Right forelimb (tissue), 1 donor: ENCODE measurements at places on chromosomes 3 and 15.

GRCh38 chr3:143151004-143151731, 31.6 kb downstream of the CHST2 start:
- DNase-seq: peak; percentile 81

DNA sequence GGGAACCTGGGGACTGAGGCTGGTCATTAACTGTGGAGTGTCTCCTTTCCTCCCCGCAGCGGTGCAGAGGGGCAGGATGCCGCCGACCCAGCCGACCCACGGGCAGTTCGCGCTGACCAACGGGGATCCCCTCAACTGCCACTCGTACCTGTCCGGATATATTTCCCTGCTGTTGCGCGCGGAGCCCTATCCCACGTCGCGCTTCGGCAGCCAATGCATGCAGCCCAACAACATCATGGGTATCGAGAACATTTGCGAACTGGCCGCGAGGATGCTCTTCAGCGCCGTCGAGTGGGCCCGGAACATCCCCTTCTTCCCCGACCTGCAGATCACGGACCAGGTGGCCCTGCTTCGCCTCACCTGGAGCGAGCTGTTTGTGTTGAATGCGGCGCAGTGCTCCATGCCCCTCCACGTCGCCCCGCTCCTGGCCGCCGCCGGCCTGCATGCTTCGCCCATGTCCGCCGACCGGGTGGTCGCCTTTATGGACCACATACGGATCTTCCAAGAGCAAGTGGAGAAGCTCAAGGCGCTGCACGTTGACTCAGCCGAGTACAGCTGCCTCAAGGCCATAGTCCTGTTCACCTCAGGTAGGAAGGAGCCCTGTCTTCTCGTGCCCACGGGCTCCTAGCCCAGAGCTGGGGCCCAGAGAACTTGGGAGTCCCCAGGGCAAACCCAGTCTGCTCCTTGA, 3.7 kb downstream of the NR2F2 start:
- DNase-seq: peak; percentile 58

DNA sequence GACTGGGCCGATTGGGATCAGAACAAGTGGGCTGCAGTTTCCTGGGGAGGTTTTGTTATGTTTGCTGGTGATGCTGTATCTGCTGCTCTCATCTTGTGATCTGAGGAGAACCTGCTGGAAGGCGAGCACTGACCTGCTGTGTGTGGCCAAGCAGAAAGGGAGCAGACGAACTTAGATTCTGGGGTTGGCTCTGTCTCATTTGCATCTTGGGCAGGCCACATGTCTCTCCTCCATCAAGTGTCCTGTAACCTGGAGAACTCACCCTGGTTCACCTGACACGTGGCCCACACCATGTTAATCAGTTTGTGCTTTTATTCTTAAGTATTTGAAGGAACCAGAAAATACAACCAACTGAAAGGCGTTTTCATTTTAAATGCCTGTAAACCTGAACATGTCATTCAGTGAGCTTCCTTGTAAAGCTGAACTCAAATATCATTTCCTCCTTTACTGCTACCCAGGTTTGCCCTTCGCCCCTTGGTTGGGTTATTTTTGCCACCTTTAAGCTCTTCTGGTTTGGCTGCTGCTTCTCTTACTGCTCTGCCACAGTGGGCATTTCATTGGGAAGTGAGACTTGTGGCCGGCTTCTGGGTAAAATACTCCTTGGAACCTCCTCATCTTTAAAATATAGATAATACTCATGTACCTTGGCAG, 33.5 kb upstream of the TRAK1 start:
- no peak for DNase-seq

- DNase-seq: no peak
These were observed 171.1 kb upstream of the ICE2 start for GRCh38 chr15:60649845-60650548.

DNA sequence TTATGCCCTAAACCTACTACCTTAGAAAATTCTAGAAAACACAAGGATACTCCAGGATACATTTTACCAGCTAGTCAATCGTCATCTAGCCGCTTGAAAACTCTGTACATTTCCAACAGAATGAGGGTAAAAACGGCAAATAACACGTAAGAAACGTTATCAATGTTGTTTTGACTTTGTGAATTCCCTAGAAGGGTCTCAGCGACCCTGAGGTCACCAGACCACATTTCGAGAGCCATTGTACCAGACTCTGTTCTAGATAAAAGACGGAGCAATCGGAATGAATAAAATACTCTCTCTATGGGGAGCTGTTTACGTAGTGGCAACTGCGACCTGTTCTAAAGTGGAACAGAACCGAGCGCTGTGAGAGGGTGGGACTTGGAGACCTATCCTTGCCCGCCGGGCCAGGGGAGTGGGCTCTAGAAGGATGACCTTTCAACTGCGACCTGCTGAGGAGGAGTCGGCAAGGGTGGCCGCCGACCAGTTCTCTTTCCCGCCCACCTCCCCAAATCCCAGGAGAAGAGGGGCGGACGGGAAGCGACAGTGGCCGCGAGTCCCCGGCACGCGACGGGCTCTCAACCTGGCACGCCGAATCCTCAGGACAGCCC, 778 bp upstream of the AP4E1 start:
- no peak for DNase-seq

- no peak for DNase-seq
These were observed 13.9 kb downstream of the ISLR2 start for GRCh38 chr15:74144153-74144775.

DNA sequence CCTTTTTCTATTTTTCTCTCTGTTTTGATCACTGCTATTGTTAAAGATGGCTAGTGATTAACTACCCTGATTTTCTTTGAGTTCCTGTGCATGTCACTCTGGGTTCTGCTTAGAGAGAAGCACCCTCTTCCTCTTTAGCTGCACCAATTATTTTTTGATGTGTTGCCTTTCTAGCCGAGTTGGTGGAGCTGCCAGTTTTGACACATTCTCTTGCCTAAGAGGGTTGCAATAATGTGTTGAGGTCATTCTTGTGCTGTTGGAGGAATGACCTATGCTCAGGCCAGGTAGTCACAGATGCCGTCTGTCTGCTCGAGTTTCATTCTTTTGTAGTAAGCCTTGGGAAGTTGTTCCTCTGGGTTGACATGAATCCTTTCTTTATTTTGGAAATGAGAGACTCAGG, 84.6 kb upstream of the DPH6 start:
- DNase-seq: no peak

- no peak for DNase-seq
These were observed 14.3 kb downstream of the TGFBR2 start for GRCh38 chr3:30620402-30621360.

- DNase-seq: no peak
These were observed 119.1 kb downstream of the RASA2 start for GRCh38 chr3:141605883-141606282.

- DNase-seq: no peak
These were observed 850 bp downstream of the SUCLG2 start for GRCh38 chr3:67653425-67654098.

GRCh38 chr3:101069901-101070798, 76.9 kb upstream of the ABI3BP start:
- DNase-seq: no peak

DNA sequence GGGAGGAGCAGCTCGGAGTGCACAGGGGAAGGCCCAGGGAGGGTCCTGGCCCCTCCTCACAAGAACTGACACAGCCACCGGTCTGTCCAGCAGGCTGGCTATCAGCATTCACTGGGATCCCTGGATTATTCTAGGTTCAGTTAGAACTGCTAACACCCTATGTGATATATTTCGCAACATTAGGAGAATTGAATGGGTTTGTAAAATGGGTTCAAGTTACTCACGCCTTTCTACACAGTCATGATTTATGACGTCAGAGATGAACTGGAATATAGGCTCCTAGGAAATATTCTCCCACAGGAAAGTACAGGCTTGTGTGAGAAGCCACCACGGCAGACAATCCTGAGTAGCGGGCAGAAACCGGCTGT, 969 bp upstream of the BSN start:
- no peak for DNase-seq

DNA sequence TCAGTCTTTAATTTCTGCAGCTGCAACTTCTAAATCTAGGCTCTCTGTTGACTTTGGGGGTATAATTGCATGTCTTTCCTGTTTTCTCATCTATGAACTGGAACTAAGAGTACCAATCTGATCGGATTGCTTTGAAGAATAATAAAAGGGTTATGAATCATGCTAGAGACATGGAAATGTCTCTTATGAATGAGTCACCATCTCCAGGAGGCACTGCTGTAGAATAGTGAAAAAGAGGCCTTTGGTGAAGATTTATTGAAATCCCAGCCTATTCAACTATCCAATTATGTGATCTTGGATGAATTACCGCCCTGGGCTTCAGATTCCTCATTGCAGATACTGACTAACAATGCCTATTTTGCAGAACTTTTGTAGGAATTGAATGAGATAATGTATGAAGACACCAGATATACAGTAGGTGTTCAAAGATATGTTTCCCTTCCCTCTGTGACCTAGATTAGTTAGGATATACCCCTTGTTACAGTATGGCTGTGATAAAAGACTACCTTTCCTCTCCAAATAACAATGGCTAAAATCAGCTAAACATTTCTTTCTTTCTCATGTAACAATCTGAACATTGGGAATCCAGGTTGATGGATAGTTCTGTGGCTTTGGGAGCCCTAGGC, 11.5 kb upstream of the CMTM8 start:
- DNase-seq: no peak

DNA sequence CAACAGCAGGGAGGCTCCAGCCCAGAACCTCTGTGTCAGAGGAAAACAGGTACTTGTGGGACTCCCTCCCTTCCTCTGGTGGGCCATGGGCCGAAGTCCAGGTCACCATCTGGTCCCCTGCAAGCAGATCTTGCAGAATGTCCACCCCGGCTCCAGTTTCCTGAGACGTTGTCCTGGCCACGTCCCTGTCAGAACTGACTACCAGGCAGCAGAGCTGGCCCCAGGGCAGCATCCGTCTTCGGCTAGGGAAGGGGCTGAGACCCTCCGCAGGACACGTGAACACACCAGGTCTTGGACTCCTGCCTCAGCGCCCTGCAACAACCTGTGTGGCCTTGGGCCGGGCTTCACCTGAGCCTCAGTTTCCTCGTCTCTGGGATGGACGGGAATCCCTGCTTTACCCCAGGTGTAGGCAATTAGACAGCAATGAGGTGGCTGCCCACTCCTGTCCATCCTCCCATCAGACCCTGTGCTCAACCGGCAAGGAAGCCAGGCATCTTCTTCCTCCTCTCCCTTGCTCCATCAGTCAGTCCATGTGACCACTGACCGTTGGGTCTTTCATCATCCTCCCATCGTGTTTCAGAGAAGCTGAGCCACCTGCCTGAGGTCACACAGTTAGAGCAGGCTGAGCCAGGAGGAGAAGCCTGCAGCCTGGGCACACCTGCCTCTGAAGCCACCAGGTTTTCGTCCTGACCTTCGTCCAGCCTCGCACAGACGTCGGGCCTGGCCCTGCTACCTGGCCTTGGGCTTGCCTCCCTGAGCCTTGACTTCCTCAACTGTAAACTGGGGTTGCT, 8.9 kb upstream of the PRKCD start:
- DNase-seq: no peak

DNA sequence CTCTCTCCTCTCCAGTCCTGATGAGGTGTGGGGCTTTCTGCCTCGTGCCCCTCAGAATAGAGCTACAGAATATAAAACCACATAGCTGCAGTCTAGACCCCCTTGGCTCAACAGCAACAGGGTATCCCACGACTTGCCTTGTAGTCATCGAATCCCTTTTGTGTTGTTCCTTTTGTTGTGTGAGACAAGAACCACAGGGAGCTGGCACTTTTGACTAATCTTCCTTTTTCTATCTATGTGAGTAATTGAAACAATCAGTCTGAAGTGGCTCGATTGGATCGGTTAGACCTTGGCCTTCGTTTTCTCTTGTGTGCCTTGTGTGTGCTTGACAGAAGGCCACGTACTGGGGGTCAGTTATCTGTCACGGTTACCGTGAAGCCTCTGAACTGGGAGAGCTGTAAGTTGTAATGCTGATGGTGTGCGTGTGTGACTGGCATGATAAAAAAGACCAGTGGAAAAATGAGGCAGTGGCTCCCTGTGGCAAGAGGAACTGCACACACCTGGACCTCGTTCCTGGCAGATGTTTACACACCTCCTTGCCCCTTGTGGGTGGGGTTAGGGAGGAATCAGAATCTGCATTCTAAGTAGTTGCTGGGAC, 23.2 kb upstream of the IQCF6 start:
- no peak for DNase-seq

GRCh38 chr3:140974900-140975299, 33.3 kb downstream of the SLC25A36 start:
- DNase-seq: no peak

DNA sequence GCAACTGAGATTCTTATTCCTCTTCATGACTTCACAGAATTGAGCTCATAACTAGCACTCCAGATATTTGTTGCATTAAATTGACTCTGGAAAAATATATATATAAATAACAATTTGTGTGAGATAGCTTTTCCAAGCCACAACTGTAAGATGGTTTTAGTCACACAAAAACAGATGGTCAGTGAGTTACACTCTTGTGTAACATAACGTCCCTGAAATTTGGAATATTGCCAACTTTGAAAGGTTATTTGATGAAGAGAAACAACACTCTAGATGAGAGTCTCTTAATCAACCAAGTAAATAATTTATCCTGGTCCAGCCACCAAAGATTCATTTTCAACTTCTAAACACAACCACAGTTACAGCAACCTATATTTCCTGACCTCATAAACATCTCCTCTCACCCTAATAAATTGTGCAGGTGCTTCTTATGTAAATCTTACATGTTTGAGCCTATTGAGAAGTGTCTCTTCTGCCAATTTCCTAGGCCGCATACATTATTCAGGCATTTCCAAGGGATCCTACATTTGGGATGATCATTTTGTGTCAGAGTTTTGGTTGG, 84.9 kb upstream of the ACP3 start:
- DNase-seq: no peak
